ENCODE measurements at places on chromosomes 11 and 22. TPM values are rescaled to one million over a fixed set of nuclear protein-coding genes. Genes with fewer than 3 reads are reported as not detected.

DNA sequence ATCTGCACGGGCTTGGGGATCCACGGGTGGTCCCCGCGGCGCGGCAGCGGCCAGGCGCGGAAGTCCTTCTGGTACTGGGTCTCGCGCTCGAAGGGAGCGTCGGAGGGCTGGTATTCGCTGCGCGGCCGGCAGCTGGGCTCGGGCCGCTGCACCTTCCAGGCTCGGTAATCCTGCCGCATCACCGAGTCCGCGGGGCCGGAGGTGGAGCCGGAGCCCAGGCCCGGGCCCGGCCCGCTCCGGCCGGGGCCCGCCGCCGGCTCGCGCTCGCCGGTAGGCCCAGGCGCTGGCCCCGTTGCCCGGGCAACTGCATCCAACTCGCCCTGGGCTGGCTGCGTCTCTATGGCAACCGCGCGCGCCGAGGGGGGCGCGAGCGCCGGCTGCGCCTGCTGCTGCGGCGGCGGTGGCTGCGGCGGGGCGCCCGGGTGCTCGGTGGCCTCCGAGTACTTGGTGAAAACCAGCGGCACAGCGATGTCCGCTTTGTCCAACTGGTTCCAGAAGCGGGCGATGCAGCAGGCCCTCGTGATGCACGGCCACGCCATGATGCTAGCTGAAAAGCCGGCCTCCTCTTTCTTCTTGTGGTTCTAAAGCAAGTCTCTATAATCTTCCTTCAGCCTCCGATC lies 897 bp downstream of the MAP6 start:
- H3K4me1 ChIP-seq, result peaks cover 18% of the 10 kb centered on the region
- peaks cover 69% of the 10 kb centered on the region for H3K27me3 ChIP-seq
- peak overlapping the region; percentile 76 for H3K4me3 ChIP-seq
- no peak overlapping the region for H3K27ac ChIP-seq
- H3K36me3 ChIP-seq, result no peaks in the 10 kb centered on the region
- DNase-seq, result peak; percentile 36

- no peaks in the 10 kb centered on the region for H3K36me3 ChIP-seq
Observed at GRCh38 chr11:112453601-112454577, 193.2 kb upstream of the PLET1 start.

GRCh38 chr11:106021181-106021966 lies 666 bp downstream of the MSANTD4 start:
- H3K4me1 ChIP-seq, result peaks cover 48% of the 10 kb centered on the region
- peaks cover 3% of the 10 kb centered on the region for H3K27me3 ChIP-seq
- DNase-seq, result no peak
- H3K4me3 ChIP-seq, result peak overlapping the region; percentile 85
- peaks cover 10% of the 10 kb centered on the region for H3K36me3 ChIP-seq

GRCh38 chr11:14768526-14769188 lies 123.4 kb downstream of the CYP2R1 start:
- H3K4me3 ChIP-seq, result no peak overlapping the region
- DNase-seq, result peak; percentile 18
- H3K4me1 ChIP-seq, result peaks cover 46% of the 10 kb centered on the region
- peak overlapping the region; percentile 20 for H3K27ac ChIP-seq
- no peaks in the 10 kb centered on the region for H3K27me3 ChIP-seq
- H3K36me3 ChIP-seq, result peaks cover 4% of the 10 kb centered on the region

DNA sequence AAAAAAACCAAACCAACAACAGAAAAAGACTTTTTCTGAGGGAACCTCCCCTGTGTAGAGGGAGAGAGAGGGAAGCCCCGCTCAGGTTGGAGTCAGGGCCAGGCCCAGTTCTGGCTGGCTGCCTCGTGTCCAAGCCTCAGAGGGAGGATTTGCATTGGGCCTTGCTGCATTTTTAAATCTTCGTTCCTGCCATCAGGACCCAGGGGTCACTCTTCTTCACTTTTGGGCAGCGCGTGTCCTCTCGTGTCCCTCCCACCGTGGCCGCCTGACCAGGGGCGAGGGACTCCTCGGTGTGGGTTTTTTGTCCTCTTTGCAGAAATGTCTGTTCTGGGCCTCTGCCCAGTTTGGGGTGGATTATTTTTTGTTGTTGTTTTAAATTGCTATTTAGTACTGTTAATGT lies 57.9 kb downstream of the LRRC74B start:
- no peak for DNase-seq
- H3K27ac ChIP-seq, result no peak overlapping the region
- peaks cover 17% of the 10 kb centered on the region for H3K27me3 ChIP-seq
- peaks cover 7% of the 10 kb centered on the region for H3K4me1 ChIP-seq
- no peak overlapping the region for H3K4me3 ChIP-seq
- H3K36me3 ChIP-seq, result no peaks in the 10 kb centered on the region

DNA sequence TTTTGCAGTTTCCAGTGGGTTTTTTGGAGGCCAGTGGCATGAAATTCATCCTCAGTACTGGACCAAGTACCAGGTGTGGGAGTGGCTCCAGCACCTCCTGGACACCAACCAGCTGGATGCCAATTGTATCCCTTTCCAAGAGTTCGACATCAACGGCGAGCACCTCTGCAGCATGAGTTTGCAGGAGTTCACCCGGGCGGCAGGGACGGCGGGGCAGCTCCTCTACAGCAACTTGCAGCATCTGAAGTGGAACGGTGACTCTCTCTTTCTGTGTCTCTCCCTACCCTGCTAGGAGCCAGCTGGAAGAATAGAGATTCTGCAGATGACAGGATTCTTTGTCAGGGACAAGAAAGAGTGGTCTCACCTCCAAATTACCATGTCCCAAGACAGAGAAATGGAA lies 25.5 kb downstream of the EHF start:
- H3K27me3 ChIP-seq, result peaks cover 38% of the 10 kb centered on the region
- no peak overlapping the region for H3K4me3 ChIP-seq
- no peak for DNase-seq
- H3K27ac ChIP-seq, result no peak overlapping the region
- H3K4me1 ChIP-seq, result peaks cover 18% of the 10 kb centered on the region

DNA sequence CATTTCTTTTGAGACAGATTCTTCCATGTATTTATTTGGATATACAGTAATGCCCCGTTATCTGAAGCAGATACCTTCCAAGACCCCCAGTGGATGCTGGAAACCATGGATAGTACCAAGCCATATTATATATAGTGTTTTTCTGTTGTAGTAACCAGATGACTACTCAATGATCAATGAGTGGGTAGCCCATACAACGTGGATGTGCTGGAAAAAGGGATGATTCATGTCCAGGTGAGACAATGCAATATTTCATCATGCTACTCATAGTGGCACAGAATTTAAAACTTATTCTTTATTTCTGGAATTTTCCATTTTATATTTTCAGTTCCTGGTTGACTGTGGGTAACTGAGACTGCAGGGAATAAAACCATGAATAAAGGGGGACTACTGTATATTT lies 427.5 kb downstream of the METTL15 start:
- H3K27ac ChIP-seq, result no peak overlapping the region
- no peaks in the 10 kb centered on the region for H3K27me3 ChIP-seq

DNA sequence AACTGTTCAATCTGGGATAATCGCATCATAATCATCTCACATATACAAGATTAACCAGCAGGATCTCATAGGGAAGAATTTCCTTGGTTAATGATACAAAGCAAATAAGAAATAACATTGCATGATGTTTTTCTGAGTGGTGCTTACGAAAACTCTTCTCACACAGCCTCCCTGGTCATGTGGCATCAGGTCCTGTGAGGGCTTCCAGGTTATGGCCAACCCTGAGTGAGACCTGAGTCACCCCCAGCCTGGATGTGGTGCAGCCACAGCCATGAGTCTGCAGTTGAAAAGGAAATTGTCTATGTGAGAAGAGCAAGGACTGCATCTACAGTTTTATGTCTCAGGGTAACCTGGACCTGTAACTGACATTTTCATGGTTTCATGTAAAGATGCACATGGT lies 90.5 kb upstream of the XKR3 start:
- peak; percentile 41 for DNase-seq
- no peaks in the 10 kb centered on the region for H3K36me3 ChIP-seq
- peaks cover 24% of the 10 kb centered on the region for H3K27me3 ChIP-seq

- DNase-seq, result no peak
- H3K4me3 ChIP-seq, result no peak overlapping the region
- H3K27ac ChIP-seq, result no peak overlapping the region
- peaks cover 7% of the 10 kb centered on the region for H3K4me1 ChIP-seq
Observed at GRCh38 chr11:117795638-117796455, 1.2 kb downstream of the DSCAML1 start.

Gene SPON1
- total RNA-seq, result 0.31 TPM

Gene LMO2
- not detected for total RNA-seq

Gene MOV10L1
- total RNA-seq, result not detected

Gene GNG3
- total RNA-seq, result not detected

Gene PLEKHA7
- total RNA-seq, result 5.3 TPM

Gene SCGB1D2
- total RNA-seq, result not detected

Gene CCDC88B
- 74.5 TPM for total RNA-seq

Gene CNTN5
- total RNA-seq, result not detected

Gene SYT9
- total RNA-seq, result not detected

Gene CALCA
- not detected for total RNA-seq

All from activated CD4-positive, alpha-beta memory T cell treated with anti-CD3 and anti-CD28 coated beads for 36 hours (primary cell).